ENCODE measurements at places on chromosomes 4 and X.

- no peak overlapping the region for H3K4me3 ChIP-seq
- no peak overlapping the region for H3K27ac ChIP-seq
- peaks cover 3% of the 10 kb centered on the region for H3K4me1 ChIP-seq
- no peak for DNase-seq
- no peaks in the 10 kb centered on the region for H3K36me3 ChIP-seq
Observed at GRCh38 chrX:69016293-69016941, 148.8 kb downstream of the PJA1 start.

DNA sequence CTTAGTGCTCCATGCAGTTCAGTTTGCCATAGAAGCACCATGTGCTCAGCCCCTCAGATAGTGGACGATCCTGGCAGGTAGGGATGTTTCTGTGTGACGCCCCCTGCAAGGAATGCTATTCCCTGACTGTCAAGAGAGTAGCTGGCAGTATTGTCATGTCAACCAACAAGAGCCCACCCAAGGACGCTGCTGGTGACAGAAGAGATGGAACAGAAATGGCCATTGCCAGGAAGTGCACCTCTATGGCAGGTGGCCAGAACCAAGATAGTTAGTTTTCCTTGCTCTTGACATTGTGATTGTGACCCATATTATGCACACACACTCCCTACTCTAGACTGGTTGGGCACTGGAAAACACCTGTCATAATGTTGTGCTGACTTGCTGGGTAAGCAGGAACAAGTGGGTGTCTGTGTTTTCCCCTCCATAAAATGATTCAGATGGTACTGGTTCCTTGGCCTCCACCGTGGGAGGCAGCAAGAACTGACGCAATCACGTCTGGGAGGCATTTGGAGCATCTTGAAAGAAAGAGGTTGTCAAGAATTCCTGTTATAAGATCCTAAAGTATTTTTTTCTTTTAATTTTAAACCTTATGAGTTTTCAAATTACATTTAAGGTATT, 507.9 kb downstream of the MID1IP1 start:
- peaks cover 83% of the 10 kb centered on the region for H3K27me3 ChIP-seq
- H3K36me3 ChIP-seq, result no peaks in the 10 kb centered on the region
- H3K4me3 ChIP-seq, result no peak overlapping the region
- peak; percentile 71 for DNase-seq
- no peak overlapping the region for H3K27ac ChIP-seq

- no peak for DNase-seq
- H3K4me1 ChIP-seq, result peaks cover 1% of the 10 kb centered on the region
- H3K36me3 ChIP-seq, result no peaks in the 10 kb centered on the region
- H3K4me3 ChIP-seq, result no peak overlapping the region
Observed at GRCh38 chr4:11724731-11725130, 296.0 kb upstream of the HS3ST1 start.

DNA sequence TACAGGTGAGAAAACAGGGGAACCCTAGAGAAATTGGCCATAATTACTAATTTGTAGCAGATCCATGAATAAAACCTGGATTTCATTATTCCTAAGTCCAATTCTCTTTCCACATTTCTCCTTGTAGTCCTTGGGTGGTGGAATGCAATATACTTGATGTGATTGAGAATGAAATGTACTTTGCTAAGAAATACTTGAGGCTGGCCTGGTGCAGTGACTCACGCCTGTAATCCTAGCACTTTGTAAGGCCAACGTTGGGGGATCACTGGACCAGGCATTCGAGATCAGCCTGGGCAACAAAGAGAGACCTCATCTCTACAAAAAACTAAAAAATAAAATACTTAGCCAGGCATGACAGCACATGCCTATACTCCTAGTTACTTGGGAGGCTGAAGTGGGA, 15.9 kb downstream of the TMEM184C start:
- peak overlapping the region; percentile 47 for H3K27ac ChIP-seq
- peaks cover 10% of the 10 kb centered on the region for H3K36me3 ChIP-seq
- no peak overlapping the region for H3K4me3 ChIP-seq
- H3K27me3 ChIP-seq, result no peaks in the 10 kb centered on the region

DNA sequence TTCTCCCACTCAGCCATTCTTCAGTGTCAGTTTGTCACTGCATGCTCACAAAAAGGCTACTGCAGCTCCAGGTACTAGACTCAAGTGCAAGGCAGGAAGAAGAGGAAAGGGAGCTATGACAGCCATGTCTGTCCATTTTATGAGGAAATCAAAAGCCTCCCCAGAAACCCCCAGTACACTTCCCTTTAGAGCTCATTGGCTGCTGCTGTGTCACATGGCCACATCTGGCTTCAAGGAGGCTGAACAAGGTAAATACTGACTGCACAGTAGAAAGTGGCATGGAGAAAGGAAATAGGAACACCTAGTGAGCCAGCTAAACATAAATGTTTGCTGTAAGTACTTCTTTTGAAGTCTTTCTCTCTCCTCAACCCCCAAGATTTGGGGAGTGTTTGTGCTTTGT, 67.2 kb upstream of the FRAS1 start:
- H3K27ac ChIP-seq, result no peak overlapping the region
- H3K36me3 ChIP-seq, result no peaks in the 10 kb centered on the region

DNA sequence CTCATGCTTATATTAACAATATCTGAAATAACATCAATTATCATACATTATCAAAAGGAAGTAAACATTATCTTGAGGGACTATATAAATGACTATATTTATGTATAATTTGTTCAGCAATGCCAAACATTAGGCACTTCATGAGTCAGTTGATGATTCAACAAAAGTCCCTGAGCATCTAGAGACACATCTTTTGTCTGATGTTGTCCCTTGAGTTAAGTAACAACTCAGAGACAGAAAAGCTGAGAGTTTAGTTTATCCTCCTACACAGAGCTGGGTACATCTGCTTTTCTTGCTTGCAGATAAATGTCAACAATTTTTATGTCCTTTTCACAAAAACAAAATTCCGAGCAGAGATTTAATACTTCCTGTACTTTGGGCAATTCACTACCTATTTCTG, 311.1 kb downstream of the INPP4B start:
- no peaks in the 10 kb centered on the region for H3K4me1 ChIP-seq
- H3K4me3 ChIP-seq, result no peak overlapping the region
- peak; percentile 17 for DNase-seq
- no peaks in the 10 kb centered on the region for H3K36me3 ChIP-seq
- H3K27me3 ChIP-seq, result no peaks in the 10 kb centered on the region

DNA sequence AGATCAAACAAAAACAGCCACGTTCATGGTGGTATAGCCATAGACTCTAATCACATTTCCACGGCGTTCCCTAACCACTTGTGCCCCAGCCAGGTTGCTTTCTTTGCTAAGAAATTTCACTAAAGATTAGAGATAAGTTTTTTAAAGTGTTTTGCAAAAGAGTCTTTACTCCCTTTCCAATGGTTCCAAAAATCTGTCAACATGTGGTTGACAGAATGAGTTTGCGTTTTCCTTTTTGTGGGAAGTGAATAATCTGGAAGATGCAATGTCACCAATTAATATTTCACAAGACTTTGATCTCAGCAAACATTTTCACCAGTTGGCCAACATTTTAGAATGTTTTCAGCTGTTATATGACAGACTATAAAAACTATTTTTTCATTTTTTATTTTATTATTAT, 35.3 kb downstream of the CXCL1 start:
- H3K4me1 ChIP-seq, result no peaks in the 10 kb centered on the region
- H3K4me3 ChIP-seq, result no peak overlapping the region
- no peak for DNase-seq

GRCh38 chr4:122583906-122584305, 37.0 kb downstream of the IL21 start:
- H3K36me3 ChIP-seq, result no peaks in the 10 kb centered on the region
- H3K27ac ChIP-seq, result no peak overlapping the region
- H3K27me3 ChIP-seq, result no peaks in the 10 kb centered on the region
- H3K4me3 ChIP-seq, result peak overlapping the region; percentile 26
- DNase-seq, result peak; percentile 73

- no peak overlapping the region for H3K27ac ChIP-seq
- H3K27me3 ChIP-seq, result no peaks in the 10 kb centered on the region
- no peak overlapping the region for H3K4me3 ChIP-seq
- peaks cover 7% of the 10 kb centered on the region for H3K36me3 ChIP-seq
- H3K4me1 ChIP-seq, result no peaks in the 10 kb centered on the region
Observed at GRCh38 chr4:143424276-143424675, 87.6 kb downstream of the GAB1 start.

GRCh38 chr4:152510349-152511147, 25.3 kb downstream of the FBXW7 start:
- H3K27me3 ChIP-seq, result no peaks in the 10 kb centered on the region
- DNase-seq, result no peak
- no peak overlapping the region for H3K4me3 ChIP-seq
- H3K36me3 ChIP-seq, result no peaks in the 10 kb centered on the region
- no peak overlapping the region for H3K27ac ChIP-seq

GRCh38 chr4:162457071-162457865, 293.5 kb upstream of the FSTL5 start:
- peaks cover 3% of the 10 kb centered on the region for H3K4me1 ChIP-seq
- no peak for DNase-seq
- H3K36me3 ChIP-seq, result no peaks in the 10 kb centered on the region
- H3K27me3 ChIP-seq, result no peaks in the 10 kb centered on the region
- no peak overlapping the region for H3K4me3 ChIP-seq
- no peak overlapping the region for H3K27ac ChIP-seq

- no peaks in the 10 kb centered on the region for H3K4me1 ChIP-seq
- H3K36me3 ChIP-seq, result no peaks in the 10 kb centered on the region
- no peak overlapping the region for H3K4me3 ChIP-seq
- H3K27ac ChIP-seq, result no peak overlapping the region
- no peaks in the 10 kb centered on the region for H3K27me3 ChIP-seq
Observed at GRCh38 chr4:67746797-67747495, 7.2 kb downstream of the GNRHR start.

DNA sequence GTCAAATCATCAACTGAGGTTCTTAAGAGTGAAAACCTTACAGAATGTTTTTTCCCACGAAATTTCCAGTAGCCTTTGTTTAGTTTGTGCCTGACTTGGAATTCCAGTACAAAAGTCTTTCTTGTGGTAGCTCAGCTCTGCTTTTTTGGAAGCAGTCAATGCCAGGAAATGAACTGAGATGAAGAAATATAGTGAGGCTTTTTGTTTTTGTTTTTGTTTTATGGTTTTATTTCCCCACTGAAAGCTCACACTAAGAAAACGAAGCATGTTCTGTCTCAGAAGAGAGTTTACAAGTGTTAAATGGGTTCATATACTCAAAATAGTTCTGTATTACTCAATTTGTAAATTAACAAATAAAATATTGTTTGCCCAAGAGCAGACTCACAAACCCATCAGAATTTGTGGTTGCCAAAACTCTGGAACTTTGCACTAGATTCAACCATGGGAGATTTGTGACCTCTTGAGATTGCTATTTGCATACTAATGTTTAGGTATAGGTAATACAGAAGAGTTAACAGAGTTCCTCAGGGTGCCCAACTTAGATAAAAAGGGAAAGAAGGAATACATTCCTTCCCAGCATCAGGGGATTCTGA, 1060.8 kb downstream of the FAT4 start:
- H3K36me3 ChIP-seq, result no peaks in the 10 kb centered on the region
- H3K27me3 ChIP-seq, result no peaks in the 10 kb centered on the region
- DNase-seq, result peak; percentile 26
- no peak overlapping the region for H3K4me3 ChIP-seq
- no peaks in the 10 kb centered on the region for H3K4me1 ChIP-seq

Measured in mesenchymal stem cell (in vitro differentiated cells and primary cell).